ENCODE measurements at places on chromosomes 5 and 9. TPM values are rescaled to one million over a fixed set of nuclear protein-coding genes. Genes with fewer than 3 reads are reported as not detected.

GRCh38 chr9:19946441-19947109 is 157.7 kb upstream of the SLC24A2 start:
- no peak for DNase-seq

DNA sequence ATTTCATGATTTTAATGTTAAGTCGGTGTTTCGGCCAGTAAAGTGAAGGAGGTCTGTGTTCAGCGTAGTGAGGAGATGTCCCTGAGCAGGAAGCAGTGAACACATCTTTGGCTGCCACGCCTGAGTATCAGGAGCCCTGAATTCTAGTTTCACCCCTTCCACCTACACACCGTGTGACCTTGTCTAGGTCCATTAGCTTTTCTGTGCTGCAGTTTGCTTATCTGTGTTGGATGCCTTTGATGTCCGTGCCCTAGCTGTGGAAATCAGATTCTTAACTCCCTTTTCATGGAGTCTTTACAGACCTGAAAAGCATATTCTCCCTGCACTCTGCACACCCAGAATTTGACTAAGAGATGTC is 601 bp downstream of the FBXO38 start:
- DNase-seq: no peak

DNA sequence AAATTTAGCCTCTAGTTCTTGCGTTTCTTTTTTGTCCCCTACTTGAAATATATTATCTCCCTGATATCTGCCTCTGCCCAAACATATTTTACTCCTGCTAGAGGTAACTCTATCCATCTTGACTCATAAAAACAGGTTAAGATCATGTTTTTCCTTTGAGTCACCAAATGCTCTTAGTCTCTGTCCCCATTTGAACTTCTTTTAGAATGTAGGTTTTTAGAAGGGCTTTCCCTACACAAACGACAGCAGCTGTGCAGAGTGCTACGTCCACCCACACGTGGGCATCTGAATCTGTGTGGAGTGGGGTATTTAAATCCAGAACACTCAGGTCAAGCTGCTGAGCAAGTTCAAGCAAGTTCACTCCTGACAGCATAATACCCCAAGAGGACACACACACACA is 2.2 kb downstream of the HSD17B3 start:
- DNase-seq: no peak

- no peak for DNase-seq
Observed at GRCh38 chr5:82259172-82259800, 18.9 kb downstream of the RPS23 start.

The EMB gene
- 48.4 TPM for total RNA-seq

The GRM6 gene
- total RNA-seq: not detected

All from H1 (cell line).